ENCODE measurements at places on chromosomes 7 and 10.

- no peak for DNase-seq
Observed at GRCh38 chr7:17422966-17423365, 124.5 kb downstream of the AHR start.

- DNase-seq = no peak
Observed at GRCh38 chr7:106127984-106128780, 16.1 kb upstream of the SYPL1 start.

- no peak for DNase-seq
Observed at GRCh38 chr10:13634207-13634606, 47.4 kb downstream of the PRPF18 start.

DNA sequence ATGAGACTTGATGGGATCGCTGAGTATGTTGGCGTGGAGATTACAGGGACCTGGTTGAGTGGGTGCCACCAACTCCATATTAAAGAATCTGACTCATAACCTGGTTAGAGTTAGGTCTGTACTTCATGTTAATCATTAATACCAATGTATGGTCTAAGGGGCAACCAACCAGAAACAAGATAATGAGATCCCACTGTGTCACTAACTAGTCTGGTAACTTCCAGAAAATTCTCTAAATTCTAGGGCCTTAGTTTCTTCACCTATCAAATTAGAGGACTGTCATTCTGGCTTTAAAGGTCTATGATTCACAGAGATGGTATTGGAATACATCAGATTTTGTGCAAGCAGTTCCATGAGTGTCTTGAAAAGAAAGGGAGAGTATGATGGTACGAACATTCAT, 102.2 kb downstream of the SNX10 start:
- DNase-seq = no peak

- no peak for DNase-seq
Observed at GRCh38 chr10:688312-689120, 952 bp downstream of the DIP2C start.

DNA sequence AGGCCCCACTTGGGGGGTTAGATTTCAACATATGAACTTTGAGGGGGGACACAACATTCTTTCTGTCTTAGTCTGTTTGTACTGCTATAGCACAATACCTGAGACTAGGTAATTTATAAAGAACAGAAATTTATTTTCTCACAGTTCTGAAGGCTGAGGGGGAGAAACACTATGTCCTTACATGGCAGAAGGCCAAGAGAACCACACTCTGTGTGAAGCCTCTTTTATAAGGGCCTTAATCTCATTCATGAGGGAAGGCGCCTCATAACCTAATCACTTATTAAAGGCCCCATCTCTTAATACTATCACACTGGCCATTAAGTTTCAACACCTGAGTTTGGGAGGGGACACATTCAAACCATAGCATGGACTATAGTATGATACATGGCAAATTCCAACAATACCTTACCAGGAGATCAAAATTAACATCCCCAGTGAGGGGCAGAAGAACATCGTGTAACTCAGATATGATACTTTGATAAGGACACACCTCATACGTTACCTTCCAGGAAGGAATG, 9.3 kb upstream of the PDLIM1 start:
- DNase-seq = no peak

- DNase-seq = peak; percentile 29
Observed at GRCh38 chr10:84138478-84139125, 707 bp upstream of the GHITM start.

DNA sequence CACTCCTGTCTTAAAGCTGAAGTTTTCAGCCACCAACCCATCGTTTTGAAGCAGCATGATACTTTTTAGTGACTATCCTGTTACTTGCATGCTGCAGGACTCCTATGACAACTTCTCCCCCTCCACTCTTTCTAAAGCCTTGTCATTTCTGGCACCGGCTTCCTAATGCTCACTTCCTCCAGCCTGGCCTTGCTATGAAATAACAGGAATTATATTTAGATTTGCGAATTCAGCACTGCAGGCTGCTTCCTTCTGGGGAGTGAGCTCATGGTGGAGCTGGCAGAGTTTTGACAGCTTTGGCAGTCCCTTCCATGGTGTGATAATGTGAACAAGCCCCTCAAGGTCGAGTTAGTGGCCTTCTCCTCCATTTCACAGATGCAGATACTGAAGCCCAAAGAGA, 13.4 kb downstream of the BLNK start:
- DNase-seq = no peak

DNA sequence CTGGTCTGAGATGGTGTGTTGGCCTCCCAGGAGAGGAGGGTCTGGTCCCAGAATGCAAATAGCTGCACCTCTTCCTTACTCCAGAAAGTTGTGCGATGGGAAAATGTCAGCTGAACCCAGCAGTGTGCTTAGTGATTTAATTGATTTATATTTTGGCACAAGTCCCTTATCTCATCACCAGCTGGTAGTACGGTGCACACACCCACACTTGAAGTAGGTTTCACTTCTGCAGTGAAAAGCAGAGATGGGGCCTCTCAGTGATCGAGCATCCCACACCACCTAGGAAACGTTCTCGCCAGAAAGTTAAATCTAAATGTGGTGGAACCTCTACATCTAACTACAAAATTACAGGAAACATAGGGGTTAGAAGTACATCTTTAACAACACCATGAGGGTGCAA, 80.4 kb downstream of the UBE3C start:
- no peak for DNase-seq

DNA sequence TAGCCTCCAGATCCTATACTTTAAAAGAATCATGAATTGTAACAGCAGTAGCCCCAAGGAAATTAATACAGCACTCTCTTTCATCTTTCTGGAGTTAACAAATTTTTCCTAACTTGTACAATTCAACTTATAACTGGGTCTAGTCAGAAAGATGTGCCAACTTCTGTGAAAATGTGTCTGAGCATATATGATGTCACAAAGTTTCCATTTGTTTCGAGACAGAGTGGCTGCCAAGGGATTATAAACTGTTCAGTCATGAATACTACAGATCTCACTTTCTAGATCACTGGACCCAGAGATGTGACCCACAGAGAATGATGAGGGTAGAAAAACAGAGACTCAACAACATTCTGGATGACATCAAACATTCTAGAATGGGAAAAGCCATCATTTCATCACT, 249.2 kb upstream of the PHF14 start:
- no peak for DNase-seq

DNA sequence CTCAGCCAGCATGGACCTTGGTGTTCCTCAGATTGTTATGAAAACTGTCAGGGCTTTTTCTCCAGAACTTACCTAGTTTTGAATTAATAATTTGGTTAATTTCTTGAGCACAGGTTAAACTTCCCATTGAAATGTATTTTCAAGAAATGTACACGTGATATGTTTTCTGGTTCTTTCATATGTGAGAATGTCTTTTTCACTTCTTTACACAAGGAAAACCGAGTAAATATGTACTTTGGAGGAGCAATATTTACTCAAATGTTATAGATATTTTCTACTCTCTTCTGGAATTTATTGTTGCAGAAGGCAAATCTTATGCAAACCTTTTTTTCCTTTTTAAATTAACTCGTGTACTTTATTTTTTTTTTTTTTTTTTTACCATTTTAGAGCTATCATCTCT, 134.3 kb downstream of the AHR start:
- DNase-seq = no peak

DNA sequence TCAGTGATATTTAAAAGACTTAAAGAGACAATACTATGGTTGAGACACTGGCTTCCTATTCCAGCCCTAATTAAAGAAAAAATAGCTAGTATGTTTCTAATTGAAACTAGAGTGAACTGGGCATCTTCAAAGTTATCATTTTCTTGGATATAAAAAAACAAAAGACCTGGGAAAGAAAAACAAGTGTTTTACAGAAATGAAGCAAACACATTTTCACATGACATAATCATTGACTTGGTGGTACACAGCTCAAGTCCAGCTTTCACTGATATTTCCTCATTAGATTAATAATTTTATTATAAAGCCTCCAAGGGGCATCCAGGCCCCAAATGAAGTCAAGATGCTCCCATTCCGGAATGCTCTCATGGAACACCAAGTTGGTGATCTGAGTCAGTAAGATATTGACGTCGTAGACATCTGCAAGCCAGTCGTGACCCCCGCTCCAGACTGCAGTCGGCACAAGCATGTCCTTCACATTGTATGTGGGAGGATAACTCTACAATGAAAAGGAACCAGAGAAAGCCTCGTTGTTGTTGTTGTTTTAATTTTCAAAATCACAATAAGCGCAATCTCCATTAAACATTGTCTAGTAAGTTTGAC, 7.5 kb upstream of the CH25H start:
- no peak for DNase-seq

DNA sequence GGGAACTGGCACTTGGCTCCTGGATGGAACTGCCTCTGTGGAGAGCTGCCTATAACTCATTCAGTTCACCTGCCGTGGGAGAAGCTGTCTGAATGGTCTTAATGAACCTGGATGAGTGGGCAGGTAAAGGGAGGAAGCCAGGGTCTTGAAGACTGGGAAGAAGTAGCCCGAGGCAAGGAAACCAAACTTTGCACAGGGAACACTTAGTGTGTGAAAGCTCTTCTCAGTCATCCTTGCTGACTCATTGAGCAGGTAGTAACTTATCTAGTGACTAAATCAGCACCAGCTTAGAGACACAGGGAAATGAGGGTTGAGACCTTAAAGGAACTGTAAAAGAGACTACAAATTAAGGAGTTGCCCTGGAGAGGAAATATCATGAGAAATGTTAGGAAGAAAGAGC, 9.9 kb downstream of the LRRC4 start:
- DNase-seq = no peak

DNA sequence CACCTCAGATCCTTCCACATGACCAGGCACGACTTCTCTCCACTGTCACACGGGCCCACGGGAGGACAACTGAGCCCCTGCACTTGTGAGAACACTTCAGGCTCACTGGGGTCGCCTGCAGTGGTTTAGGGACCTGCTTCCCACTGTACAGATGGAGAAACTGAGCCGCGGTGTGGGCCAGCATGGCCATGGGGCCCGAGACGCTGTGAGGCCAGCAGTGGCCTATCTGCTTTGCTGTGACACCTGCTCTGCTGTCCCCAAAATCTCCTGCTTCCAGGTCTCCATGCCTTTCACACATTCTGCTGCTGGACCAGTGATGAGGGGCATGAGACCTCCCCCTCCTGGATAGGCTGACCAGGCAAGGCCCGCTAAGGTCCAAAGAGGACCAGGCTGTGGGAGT, 75.8 kb upstream of the PAX2 start:
- DNase-seq = no peak

DNA sequence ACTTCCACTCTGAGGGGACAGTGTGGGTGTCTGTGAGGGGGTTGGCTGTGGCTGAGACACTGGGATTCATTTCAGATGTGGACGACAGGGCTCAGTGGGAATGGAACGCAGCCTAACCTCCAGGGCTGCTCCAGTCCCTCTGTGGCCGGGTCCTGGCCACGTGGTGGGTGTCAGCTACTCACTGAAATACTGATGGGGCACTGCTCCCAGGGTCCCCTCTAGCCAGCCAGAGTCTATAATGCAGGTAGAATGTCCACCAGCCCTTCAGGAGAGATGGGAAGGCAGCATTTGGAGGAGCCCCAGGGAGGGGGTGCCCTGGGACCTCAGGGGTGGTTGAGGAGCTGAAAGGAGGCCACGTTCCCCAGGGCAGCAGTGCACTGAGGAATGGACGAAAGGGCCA, 87.2 kb upstream of the LANCL2 start:
- DNase-seq = no peak

DNA sequence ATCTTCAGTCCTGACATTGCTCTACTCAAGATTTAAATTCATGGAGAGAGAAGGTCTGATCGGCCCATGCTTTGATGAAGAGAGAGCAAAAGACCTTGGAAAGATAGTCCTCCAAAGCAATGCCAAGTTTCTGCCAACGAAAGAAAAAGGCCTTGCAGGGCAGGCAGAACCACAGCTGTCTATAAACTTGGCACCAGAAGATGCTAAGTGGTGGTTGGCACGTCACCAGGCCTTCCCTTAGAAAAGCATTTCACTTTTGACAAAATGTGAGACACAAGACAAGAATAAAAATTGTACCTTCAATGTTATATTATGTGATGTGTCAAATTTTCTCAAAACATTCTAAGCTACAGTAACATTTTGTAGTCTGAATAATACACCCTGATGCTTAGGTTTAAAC, 42.0 kb upstream of the FGFR2 start:
- no peak for DNase-seq

DNA sequence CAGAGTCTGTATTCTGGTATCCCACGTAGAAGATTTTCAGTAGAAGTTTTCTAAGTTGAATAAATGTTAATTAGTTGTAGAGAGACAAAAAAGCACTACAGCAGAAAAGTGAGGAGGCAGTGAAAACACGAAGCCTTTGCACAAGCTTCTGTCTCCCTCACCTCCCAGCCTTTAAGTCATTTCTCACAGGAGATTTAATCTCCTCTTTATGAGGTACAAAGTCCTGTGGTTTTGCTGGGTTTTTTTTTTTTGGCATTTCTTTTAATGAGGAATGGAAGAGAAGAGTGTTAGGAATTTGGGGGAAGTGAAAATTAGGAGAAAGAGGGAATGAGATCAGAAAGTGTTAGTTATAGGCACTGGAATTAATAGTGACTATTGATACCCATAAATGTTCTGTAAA, 21.5 kb downstream of the SPAG6 start:
- DNase-seq = no peak

DNA sequence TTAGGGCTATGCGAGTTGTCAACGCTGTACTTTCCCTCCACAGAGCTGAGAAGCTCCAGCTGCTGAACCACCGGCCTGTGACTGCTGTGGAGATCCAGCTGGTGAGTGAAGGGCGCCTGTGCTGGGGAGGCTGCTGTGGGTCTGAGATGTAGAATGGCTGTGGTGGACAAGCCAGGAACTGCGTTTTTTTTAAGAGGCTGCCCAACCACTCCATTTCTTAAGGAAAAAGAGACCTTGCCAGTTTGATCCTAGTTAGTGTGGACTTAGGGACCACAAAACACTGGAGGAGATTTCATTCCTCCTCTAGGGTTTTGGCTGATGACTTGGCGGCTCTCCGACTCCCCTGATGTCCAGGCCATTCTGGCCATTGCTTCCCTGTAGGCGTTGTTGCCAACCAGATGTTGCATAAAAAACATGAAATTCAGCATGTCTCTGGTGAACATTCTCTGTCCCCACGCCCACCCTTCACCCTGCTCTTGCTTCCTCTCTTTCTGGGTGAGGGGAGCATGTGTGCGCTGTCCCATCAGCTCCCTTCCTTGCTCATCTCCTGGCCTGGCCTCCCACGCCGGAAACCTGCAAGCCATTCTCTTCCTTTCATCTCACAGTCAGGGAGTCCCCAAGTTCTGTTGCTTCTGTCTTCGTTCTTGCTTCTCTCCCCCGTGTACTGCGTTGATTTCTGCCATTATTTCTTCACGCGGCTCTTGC, 30.9 kb downstream of the CRCP start:
- no peak for DNase-seq

Measured in stimulated activated CD8-positive, alpha-beta memory T cell treated with anti-CD3 and anti-CD28 coated beads, Interleukin-7, amount 100 ng/mL, for 4 hours (primary cell).